Stimulated activated effector memory CD8-positive, alpha-beta T cell treated with anti-CD3 and anti-CD28 coated beads, Interleukin-12 subunit alpha, Interleukin-12 subunit beta, amount 100 ng/mL, for 72 hours (primary cell): ENCODE measurements at places on chromosomes 6 and 20.

- DNase-seq = no peak
Measured at GRCh38 chr6:5967594-5967993, 39.1 kb downstream of the NRN1 start.

GRCh38 chr20:44020406-44021148, 105.9 kb downstream of the TOX2 start:
- no peak for DNase-seq

GRCh38 chr6:390914-391558, 516 bp upstream of the IRF4 start:
- DNase-seq = peak; percentile 57

- DNase-seq = peak; percentile 67
Measured at GRCh38 chr6:99151634-99152346, 197.7 kb downstream of the FAXC start.

DNA sequence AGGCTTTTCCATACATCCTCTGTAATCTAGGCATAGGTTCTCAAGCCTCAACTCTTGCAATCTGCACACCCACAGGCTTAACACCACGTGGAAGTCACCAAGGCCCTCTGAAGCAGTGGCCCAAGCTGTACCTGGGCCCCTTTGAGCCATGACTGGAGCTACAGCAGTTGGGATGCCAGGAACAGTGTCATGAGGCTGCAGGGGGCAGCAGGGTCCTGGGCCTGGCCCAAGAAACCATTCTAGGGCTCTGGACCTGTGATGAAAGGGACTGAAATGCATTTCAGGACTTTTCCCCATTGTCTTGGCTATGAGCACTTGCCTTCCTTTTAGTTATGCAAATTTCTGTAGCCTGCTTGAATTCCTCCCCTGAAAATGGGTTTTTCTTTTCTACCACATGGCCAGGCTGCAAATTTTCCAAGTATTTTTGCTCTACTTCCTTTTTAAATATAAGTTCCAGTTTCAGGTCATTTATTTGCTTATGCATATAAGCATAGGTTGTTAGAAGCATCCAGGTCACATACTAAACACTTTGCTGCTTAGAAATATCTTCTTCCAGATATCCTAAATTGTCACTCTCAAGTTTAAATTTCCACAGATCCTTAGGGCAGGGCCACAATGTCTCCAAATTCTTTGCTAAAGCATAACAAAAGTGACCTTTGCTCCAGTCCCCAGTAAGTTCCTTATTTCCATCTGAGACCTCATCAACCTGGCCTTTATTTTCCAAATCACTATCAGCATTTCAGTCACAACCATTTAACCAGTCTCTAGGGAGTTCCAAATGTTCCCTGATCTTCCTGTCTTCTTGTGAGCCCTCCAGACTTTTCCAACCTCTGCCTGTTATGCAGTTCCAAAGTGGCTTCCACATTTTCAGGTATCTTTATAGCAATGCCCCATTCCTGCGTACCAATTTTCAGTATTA, 48.6 kb upstream of the CD2AP start:
- DNase-seq = no peak

DNA sequence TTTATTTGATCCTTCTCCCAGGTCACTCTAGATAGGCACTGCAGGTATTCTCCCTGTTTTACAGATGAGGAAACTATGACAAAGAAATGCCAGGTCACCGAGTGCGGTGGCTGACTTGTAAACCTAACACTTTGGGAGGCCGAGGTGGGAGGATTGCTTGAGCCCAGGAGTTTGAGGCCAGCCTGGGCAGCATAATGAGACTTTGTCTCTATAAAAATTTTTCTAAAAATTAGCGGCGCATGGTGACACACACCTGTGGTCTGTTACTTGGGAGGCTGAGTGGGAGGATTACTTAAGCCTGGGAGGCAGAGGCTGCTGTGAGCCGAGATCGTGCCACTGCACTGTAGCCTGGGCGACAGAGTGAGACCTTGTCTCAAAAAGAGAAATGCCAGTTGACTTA, 5.1 kb downstream of the RALGAPB start:
- no peak for DNase-seq
